ENCODE measurements at places on chromosomes 3 and 15.

- no peak for DNase-seq
Observed at GRCh38 chr15:78923015-78923414, 21.8 kb downstream of the CTSH start.

- DNase-seq: no peak
Observed at GRCh38 chr3:141285570-141285969, 53.9 kb downstream of the PXYLP1 start.

GRCh38 chr3:64559588-64559987 lies 128.2 kb downstream of the ADAMTS9 start:
- DNase-seq: no peak

- DNase-seq: no peak
Observed at GRCh38 chr3:126582311-126582710, 23.6 kb upstream of the C3orf22 start.

DNA sequence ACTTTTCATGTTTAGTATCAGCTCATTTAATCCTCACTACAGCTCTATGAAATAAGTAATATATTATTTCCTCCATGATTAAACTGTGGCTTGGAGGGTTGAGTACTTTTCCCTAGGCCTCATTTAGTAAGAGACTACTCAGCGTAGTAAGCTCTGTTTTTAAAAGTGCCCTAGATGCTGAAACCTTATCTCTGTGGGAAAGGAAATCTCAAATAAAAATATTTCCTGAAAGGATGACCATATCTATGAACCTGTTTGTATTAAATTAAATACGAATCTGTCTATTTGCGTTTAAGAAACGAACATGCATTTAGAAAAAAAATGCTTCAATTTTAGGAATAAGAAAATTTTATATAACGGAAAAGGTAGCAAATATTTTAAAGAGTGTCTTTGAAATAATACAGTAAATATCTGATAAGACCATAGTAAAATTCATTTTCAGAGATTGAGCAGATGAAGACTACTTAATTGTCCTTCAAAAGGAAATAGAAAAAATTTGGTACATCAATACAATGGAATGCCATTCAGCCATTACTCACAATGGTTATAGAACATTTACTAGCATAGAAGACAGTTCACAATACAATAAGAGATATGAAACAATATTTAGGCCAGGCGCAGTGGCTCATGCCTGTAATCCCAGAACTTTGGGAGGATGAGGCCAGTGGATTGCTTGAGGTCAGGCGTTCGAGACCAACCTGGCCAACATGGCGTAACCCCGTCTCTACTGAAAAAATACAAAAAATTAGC lies 56.2 kb downstream of the ATG7 start:
- no peak for DNase-seq

- DNase-seq: no peak
Observed at GRCh38 chr3:9231471-9231870, 18.0 kb downstream of the SRGAP3 start.

DNA sequence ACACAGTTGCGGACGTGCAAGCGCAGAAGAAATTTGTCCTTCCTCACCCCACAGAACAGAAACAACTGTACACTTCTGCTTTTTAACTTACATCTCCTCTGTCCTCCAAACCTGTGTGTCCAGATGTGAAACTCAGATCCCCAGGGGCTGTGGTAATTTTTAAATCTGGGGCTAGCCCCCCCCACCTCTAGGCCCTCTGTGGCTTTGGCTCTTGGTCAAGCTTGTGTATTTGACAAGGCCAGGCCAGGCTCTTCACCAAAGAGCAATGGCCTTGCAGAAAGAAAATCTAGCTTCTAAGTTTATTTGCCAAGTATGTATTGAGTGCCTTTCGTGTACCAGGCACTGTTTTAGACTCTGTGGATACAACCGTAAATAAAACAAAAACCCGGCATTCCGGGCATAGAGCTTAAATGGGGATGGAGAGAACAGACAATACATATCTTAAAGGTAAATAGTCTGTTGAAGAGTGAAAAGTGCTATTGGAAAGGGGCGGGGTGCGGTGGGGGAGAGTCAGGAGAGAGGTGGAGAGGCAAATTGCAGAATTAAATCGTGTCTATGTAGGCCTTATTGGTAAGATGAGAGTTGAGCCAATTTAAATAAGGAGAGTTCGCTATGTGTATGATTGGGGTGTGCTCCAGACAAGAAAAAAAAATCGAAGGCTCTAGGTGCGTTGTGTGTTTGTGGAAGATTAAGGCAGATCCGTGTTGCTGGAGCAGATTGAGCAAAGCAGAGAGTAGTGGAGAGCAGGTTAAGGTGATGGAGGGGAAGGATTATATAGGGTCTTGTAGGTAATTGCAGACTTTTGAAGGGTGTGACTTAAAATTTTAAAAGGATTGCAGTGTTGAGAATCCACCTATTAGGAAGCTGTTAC lies 781 bp upstream of the DPH6 start:
- no peak for DNase-seq

DNA sequence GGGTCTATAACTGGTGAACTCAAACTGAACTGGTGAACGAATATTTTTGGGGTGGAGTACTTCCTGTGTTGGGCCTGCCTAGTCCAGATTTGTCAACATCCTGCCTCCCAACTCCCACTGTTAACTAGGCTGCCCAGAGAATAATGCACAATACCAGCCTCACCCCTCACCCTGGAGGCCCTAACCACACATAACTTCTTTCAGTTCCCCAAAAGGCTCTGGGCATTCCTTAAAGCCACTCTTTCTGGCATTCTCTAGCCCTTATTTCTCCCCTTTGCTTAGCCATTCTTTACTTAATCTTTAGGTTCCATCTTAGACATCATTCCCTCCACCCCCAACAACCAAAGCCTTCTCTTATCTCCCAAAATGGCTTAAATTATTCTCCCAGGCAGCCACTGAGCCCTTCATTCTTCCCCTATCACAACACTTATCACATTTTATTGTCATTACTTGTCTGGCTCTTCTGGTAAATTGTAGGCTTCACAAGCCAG lies 9.1 kb upstream of the SEC11A start:
- DNase-seq: no peak

GRCh38 chr15:45116006-45116481 lies 1.9 kb downstream of the DUOXA2 start:
- DNase-seq: no peak

- DNase-seq: no peak
Observed at GRCh38 chr3:144128108-144128892, 156.7 kb downstream of the DIPK2A start.

GRCh38 chr3:50139718-50140423 lies 15.3 kb upstream of the SEMA3F start:
- DNase-seq: no peak

DNA sequence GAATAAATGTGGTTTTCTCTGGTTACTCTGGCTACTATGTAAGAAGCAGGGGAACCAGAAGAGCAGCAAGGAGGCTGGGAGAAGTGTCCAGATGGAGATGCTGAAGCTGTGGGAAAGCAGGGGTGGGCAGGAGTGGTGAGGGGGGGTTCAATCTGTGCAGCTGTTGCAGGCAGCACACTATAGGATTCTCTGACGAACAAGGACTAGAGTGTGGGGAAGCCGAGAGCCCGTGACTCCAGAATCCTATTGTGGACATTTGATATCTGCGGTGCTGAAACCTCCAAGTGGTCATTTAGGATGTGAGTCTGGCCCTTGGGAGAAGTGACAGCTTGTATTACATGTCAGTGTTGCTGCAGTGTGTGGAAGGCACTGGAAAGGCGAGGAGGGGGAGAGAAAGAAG lies 60.5 kb downstream of the GABRB3 start:
- DNase-seq: no peak

DNA sequence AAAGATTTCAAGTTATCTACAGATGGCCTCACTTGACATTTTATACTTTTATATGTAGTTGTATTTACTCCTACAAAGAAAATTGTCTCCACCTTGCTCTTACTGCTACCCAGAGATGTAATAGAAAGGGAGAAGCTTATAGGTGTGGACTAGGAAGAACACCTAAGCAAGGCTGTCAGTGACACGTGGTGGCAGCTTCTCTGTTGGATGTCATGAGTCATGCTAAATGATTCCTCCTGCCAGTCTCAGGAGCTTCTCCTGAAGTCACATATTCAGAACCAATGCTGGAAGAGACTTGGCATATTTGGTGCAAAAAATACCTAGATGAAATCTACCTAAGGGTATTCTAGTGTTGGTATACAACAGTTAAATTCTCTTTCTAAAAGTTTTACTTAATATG lies 184.7 kb downstream of the LRRC3B start:
- DNase-seq: no peak

DNA sequence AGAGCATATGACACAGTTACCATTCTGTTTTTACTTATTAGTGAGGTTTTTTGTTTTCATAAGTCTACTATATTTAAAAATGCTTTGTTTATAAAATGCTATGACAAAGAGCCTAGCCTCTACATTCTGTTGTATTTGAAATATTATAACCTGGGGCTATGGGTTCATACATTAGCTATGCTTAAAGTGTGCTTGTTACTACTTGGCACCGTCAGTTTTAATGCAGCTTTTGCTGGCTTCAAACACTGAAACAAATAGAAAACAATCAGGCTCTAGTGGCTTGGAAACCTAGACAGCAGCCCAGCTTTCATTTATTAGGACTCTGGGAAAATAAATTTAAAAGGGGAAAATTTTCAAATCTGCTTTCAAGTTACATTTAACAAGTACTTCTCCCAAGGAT lies 635.9 kb downstream of the CADM2 start:
- DNase-seq: no peak

GRCh38 chr3:13219902-13220296 lies 146.7 kb upstream of the IQSEC1 start:
- DNase-seq: no peak

GRCh38 chr15:92322566-92323355 lies 70.9 kb upstream of the ST8SIA2 start:
- no peak for DNase-seq

GRCh38 chr3:153285194-153285641 lies 123.2 kb downstream of the RAP2B start:
- DNase-seq: no peak

- DNase-seq: no peak
Observed at GRCh38 chr3:13480340-13481318, 523 bp downstream of the HDAC11 start.

DNA sequence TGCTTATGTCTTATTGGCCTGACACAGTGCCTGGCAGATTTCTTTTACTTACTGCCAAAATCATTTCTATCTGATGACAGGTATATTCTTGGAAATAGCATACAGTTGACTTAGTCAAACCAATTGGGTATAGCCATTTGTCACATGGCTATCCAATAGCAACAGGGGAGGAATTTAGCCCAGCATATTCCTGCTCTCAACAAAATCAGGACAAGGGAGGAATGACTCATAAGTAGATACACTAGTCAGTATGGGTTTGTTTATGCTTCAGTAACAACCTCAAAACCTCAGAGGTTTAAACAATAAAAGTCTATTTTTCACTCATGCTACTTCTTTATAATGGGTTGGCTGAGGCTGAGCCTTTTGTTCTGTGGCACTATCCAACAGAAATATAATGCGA lies 38.0 kb upstream of the VILL start:
- no peak for DNase-seq

GRCh38 chr15:68615301-68615700 lies 36.5 kb downstream of the CORO2B start:
- no peak for DNase-seq

DNA sequence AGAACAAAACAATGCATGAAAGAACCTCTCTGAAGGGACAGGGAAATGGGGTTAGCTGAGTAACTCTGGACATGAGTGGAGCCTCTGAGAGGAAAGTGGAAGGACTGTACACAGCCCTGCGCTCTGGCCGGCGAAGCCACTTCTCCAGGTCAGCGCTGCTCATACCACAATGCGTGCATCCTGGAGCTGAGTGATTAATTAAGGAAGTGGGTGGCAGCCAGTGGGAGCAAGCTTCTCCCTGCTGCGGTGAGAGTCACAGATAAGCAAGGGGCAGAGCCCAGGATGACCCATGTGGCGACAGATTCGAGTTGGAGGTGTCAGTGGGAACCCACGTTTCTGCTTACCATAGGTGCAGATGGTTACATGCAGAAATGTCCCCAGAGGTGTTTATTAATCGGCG lies 48.0 kb downstream of the KLF15 start:
- no peak for DNase-seq

- DNase-seq: no peak
Observed at GRCh38 chr3:108119398-108120104, 28.7 kb upstream of the CD47 start.

DNA sequence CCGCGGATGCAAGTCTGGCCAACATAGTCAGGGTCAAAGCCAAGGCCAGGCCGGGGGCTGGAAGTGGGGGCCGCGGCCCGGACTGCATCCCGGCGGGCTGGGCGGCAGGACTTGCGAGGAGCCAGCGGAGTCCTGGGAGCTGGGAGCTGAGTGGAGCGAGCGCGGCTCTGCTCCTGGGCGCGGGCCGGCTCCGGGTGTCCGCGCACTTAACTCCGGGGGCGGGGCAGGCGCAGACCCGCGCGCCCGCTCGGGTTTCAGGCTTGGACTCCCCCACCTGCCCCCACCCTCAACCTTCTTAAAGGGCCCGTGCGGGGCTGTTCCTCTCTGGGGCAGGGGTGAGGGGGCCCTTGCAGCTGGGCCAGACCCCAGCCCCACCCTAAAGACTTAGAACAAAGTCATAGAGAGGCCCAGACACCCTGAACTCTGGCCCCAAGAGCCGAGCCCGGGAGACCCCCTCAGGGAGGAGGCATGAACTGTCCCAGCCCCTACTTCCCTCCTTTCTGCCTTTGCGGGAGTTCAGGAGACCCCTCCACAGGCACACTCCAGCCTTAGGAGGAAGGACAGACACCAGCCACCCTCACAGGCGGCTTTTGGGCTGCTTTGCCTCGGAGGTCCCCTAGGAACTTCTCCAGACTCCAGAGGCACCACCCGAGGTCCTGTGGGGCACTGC lies at the start of gene CSPG4:
Gene CSPG4 (minus strand): TSS at position 181 of the 670 bp plus-strand sequence. CDS start 93 bp downstream, at position 88.
- DNase-seq: no peak

- no peak for DNase-seq
Observed at GRCh38 chr3:169508426-169508825, 155.1 kb downstream of the MECOM start.

DNA sequence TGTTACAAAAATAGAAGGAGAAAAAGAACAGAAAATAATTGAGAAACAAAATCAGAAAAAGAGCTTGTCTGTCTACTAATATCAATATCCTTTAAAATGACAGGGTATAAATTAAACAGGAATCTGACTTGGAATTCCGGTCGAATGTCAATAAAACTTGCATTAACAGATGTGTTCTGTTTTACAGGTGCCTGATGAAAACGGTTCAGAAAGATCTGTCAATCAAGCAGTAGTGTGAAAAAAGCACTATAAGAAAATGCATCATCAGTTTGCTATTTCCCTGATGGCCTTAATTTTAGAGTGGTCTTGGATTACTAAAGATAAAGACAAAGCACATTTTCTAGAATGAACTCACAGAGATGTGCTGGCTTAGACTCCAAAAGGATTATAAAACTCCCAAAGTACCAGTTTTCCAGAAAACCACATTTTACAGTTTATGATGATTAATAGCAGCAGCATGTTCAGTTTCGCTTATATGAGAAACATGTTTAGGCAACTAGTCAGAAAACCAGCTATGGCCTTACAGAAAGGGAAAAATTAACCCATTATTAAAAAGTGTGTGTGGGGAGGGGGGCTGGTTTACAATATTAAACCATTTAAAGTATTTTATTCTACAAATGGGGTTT lies 8.2 kb upstream of the C3orf38 start:
- no peak for DNase-seq

GRCh38 chr3:161557445-161558150 lies 61.0 kb downstream of the OTOL1 start:
- no peak for DNase-seq

GRCh38 chr15:90765531-90765930 lies 48.4 kb downstream of the BLM start:
- no peak for DNase-seq
